Activated CD4-positive, alpha-beta memory T cell treated with anti-CD3 and anti-CD28 coated beads, Interleukin-2, amount 10 ng/mL, durations not matched to agents 7 days and 5 days (primary cell): ENCODE measurements at places on chromosomes 7 and 10.

DNA sequence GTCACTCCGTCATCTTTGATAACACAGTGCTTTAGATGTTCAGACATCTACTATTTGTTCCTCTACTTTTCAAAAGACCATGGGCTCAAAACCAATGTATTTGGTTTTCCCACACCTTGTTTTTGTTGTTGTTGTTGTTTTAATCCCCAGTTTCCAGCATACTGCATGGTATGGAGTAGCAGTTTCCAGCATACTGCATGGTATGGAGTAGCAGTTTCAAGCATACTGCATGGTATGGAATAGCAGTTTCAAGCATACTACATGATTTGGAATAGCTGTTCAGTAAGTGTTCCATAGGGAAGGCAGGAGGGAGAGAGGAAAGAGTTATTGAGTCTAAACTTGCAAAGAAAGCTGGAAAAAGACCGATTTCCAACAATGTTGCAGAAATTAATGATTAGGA, 314.3 kb upstream of the PRKCQ start:
- DNase-seq: no peak

DNA sequence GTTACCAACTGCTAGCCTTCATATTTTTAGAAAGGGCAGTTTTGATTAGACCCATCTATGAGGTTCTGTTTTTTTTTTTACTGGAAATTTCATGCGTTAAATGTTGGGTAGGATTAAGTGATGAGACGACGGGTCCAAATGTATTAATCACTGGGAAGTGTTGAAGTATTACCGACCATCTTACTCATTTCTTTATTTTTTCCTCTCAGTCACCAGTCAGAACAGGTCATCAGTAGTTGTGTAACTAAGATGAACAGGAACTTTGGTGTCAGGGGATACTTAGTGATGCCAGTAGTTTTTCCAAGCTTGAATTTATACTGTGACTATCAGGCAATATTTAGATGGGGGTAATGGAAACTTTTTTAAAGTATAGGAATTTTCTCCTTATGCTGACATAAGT, 14.2 kb downstream of the TFAM start:
- DNase-seq: no peak

DNA sequence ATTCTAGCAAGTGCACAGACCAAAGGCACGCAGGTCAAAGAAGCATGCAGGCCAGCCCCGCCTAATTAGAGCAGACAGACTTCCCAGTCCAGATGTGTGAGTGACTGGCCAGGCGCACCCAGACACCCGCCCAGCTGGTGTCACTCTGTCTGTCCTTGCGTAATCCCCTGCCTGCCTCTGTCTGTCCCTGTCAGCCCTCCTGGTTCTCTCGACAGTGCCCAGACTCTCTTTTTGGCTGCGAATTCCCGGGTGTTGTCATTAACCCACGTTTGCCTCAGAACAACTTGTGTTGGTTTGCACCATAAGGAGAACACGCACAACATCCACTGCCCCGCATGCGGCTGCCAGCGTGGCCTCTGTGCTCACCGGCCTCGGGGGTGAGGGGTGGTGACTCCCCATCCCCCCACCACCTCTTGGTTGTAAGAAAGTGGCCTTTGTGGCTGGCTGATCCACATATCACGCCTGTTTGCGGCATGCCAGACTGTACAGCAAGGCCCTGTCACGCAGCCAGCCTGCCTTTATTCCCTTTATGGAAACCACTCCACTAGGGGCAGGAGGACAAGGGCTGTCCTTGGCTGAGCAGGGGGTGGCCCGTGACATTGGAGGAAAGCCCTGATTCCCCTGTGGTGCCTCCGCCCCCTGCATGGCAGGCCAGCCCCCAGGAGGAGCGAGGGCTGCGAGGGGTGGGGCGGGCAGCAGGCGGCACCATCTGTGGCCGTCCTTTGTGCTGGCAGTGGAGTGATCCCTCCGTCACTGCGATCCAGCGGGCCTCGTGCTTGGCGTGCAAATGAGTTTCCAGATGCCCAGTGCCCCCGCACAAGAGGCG, 72.8 kb upstream of the PPIF start:
- no peak for DNase-seq

- no peak for DNase-seq
Measured at GRCh38 chr7:130356876-130357611, 12.4 kb downstream of the CPA5 start.

DNA sequence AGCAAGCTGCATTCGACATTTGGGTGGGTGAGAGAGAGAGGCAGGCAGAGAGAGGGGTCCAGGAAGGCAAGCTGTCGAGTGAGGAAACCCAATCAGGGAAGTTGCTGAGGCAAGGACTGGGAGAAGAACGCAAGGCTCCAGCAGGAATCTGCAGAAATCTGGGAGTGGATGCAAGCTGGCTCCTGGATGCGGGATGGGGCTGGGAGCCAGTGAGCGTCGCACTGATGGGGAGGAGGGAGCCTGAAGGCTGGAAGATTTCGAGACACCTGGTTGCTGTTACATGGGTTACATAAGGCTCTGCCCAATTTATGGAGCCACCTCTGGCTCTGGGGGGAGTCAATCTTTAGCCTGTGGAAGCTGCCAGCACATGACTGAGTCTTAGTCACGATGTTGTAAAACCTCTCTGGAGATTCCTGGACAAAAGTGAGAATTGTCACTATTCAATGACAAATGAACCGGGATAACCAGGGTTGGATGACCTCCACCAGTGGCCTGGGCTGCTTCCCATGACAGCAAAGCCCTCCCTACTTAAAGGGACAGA, 51.1 kb upstream of the ADRB1 start:
- DNase-seq: no peak

GRCh38 chr10:91598211-91598977, 34.5 kb downstream of the PPP1R3C start:
- no peak for DNase-seq

- no peak for DNase-seq
Measured at GRCh38 chr10:91422915-91423314, 12.8 kb downstream of the HECTD2 start.

- DNase-seq: no peak
Measured at GRCh38 chr7:96122746-96123145, 199.2 kb downstream of the SLC25A13 start.

- no peak for DNase-seq
Measured at GRCh38 chr7:33287738-33288137, 158.4 kb downstream of the BBS9 start.

GRCh38 chr10:110613996-110614495, 30.1 kb upstream of the RBM20 start:
- no peak for DNase-seq

- DNase-seq: no peak
Measured at GRCh38 chr7:26608402-26608801, 256.0 kb downstream of the SKAP2 start.

GRCh38 chr7:41501466-41501865, 201.4 kb downstream of the INHBA start:
- DNase-seq: no peak

DNA sequence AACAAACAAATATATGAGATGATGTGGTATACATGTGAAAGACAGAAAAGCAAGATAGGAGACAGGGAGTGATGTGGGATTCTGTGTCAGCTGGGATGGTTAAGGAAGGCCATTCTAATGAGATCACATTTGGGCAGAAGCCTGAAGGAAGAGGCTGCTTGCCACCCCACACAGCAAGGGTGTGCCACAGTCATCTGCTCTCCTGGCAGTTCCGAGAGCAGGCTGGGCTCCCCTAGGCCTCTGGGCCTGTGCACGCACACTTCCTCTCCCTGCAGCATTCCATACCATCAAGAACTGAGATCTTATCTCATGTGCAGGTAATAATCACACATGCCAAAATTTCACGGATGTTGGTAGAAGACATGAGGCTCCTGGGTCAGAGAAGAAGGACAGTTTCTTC, 43.1 kb downstream of the SYPL1 start:
- DNase-seq: no peak

- DNase-seq: no peak
Measured at GRCh38 chr10:64033711-64034110, 512.5 kb downstream of the REEP3 start.

DNA sequence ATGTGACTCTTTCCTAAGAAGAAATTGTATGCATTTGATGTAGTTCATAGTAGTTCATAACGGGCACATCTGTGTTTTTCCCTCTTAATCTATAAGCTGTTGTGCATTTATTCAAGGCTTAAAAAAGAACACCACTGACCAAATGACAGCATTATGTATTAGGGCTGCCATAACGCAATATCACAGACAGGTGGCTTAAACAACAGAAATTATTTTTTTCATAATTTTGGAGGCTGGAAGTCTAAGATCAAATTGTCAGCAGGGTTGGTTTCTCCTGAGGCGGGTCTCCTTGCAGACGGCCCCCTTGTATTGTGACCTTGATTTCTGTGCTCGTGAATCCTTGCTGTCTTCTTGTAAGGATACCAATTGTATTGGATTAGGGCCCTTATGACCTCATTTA, 627 bp upstream of the SSMEM1 start:
- DNase-seq: no peak

DNA sequence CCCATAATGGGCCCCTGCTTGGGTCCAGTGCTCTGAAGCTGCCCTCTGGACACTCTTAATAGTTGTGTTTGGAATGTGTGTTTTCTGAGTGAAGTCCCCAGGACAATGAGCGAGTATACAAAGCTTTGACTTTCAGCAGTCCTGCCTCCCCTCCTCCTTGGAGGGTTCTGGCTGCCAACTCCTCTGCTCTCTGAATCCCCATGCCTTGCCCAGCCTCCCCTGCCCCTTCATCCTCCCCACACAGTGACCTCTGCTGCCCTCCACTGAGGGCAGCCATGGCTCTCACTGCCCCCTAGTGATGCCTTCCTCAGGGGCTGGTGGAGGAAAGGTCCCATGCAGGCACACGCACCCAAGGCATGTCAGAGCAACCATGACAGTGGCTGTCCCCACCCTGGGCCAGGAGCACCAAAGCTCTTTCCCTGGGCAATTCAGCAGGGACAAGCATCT, 40.9 kb downstream of the FRMPD2 start:
- DNase-seq: no peak

DNA sequence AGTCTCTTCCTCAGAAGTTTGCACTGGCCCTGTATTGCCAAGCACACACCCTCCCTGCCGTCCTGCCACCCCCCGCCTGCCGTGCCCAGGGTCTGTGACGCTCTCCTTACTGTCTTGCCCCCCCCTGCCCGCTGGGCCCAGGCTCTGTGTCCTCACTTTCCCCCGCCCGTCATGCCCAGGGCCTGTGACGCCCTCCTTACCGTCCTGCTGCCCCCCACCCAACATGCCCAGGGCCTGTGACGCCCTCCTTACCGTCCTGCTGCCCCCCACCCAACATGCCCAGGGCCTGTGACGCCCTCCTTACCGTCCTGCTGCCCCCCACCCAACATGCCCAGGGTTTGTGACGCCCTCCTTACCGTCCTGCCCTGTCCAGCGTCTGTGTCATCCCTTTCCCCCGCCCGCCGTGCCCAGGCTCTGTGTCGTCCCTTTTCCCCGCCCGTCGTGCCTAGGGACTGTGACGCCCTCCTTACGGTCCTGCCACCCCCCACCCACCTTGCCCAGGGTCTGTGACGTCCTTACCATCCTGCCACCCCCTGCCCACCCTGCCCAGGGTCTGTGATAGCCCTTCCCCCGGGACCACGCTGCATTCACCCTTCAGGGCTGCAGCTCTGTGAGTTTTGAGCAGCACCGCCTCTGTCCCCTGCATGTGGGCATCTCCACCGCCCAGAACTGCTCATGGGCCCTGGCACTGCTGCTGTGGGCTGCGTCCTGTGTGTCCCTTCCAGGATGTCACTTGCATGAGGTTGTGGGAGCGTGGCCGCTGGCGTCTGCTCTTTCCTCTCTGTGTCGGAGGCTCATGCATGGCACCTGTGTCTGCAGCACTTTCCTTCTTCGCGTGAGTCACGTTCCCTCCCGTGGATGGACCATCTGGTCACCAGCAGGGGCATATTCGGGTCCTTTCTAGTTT, 19.3 kb upstream of the PRKAR1B start:
- no peak for DNase-seq

- DNase-seq: no peak
Measured at GRCh38 chr10:50558371-50558770, 65.4 kb downstream of the SGMS1 start.

DNA sequence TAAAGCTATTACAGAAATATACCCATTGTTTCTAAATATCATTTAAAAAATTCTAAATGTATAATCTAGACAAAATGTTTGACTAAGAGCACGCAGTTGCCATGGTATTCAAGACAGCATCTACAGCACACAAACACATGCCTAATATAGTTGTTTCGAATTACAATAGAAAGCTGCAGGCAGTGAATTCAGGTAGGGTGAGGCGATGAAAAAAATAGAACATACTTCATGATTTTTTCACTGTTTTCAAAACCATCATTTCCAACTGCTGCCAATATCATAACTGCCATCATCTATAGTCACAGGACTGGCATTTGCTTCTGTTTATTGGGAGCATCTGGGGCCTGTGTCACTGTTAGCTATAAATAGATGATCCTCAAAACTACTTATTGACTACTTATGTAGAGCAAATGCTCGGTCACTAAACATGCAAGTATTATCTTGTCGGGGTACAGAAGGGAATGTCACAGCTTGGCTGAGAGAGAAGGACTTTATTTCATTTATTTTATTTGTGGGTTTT, 34.4 kb upstream of the OTUD1 start:
- no peak for DNase-seq

GRCh38 chr10:35890676-35891495, 248.8 kb upstream of the FZD8 start:
- DNase-seq: no peak

DNA sequence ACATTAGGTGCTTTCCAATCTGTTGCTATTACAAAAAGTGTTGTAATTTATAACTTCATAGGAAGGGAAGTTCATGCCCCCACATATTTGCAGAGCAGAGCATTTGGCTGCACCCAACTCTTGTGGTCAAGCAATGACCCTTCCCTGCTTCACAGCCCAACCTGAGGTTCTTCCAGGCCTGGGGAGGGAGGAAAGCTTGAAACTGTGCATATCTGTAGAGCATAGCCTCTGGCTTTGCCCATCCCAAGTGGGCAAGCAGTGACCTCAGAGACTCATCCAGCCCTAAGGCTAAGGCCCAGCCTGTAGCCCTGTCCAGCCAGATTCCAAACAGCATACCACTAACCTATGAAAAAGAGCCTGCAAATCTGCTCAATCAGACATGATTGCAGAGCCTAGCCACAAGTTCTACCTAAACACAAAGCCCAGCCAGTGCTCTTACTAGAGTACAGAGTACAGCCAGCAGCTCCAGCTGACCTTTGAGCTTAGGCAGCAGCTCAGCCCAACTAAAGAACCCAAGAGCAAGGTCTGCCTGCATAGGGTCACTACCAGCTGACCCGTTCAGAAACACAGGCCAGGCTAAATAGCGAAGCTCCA, 14.4 kb upstream of the GSTK1 start:
- no peak for DNase-seq

GRCh38 chr7:46286356-46286755, 365.3 kb upstream of the IGFBP3 start:
- no peak for DNase-seq

DNA sequence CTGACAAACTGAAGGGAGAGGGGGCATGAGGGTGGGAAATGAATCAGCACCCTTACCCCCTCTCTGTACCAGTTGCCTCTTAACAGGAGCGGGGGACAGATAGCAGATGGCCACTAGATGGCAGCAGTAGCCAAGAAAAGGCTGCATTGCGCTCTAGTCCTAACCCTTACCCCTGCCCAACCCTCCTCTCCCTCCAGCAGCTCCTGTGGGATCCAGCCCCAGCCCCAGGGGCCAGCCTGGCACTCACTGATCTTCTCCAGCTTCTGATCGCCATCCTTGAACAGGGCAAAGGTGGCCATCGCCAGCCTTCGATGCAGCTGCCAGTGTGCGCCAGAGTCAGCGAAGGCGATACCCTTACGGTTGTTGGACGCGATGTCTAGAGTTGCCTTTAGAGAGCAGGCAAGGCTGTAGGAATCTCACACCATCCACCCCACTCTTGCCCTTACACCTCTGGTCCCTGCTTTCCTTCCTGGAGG, 2.2 kb downstream of the CYP17A1 start:
- peak; percentile 77 for DNase-seq

GRCh38 chr7:101618916-101619315, 10.2 kb downstream of the MYL10 start:
- no peak for DNase-seq
